T-helper 17 cell (primary cell): ENCODE measurements at places on chromosomes 7 and 10. TPM values are rescaled to one million over a fixed set of nuclear protein-coding genes. Genes with fewer than 3 reads are reported as not detected.

The IMMP2L gene
- 19.9 TPM for total RNA-seq

- DNase-seq = no peak
Measured at GRCh38 chr10:10956681-10957542, 60.8 kb upstream of the CELF2 start.

- DNase-seq = no peak
Measured at GRCh38 chr10:114283091-114283490, 44.0 kb downstream of the VWA2 start.

DNA sequence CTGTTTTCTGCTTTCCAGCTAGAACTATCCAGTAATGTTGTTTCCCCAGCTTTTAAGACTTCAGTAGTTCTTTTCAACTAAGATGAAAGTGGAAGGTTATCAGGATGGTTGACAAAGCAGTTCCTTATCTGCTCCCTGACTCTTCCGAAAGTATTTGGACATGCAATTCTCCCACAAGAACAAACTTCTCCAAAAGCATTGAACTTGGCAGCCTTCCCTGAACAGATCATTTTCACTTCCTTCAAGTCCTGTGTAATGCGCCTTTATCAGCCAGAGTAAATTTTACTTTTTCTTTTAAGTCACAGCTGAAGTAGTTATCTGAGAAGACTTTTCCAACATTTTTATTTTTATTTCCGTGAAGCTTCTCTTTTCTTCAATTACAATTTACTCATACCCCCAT lies 39.7 kb downstream of the CDC14C start:
- DNase-seq = no peak

DNA sequence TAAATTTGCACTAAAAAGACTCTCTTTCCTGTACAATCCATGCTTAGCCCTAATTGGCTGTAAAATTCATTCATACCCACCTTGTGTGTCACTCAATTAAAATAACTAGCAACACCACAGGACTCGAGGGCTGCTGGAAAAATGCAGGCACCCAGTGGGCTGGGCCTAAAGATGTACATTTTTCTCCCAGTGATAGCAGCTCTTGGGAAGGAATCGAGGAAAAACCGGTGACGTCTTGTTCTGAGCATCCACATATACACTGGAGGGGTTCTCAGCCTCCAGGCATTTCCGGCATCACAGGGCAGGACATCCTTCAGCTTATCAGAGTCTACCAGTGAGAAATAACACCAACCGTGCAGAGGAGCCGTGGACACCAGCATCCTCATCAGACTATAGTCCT lies 85.8 kb upstream of the PITRM1 start:
- no peak for DNase-seq

DNA sequence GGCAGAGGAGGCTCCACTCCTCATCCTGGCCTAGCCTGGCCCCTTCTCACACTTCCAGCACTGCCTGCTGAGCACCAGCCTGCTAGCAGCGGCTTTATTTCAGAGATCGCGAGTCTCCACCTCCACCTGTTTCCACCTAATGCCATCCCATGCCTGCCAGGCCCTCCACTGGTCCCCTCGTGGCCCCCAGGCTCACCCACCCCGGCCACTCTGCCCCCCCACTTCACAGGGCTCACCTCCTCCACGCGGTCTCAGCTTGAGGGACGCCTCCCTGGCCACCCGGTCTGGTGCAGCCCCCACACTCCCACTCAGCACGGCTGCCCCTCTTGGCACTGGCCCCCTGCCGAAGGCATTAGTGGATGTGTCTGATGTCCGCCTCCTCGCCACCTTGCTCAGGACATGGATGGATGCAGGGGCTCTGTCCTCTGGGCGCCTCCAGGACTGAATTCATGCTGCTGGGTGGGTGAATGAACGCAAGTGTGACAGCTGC lies 3.8 kb upstream of the NKX6-2 start:
- DNase-seq = no peak

GRCh38 chr10:3782451-3783315 lies 2.3 kb downstream of the KLF6 start:
- peak; percentile 34 for DNase-seq

DNA sequence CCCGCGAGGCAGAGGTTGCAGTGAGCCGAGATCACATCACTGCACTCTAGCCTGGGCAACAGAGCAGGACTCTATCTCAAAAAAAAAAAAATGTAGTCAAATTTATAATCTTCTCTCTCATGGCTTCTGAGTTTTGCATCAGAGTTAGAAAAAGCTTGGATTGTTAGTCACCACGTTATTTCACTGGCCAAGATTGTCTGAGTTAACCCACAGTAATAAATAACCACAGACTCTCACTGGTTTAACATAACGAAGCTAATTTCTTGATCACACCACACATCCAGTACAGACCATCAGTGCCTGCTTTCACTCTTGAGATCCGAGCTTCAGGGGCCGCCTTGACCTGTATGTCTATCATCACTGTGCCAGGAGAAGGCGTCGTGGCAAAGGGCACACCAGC lies 116.8 kb upstream of the JCAD start:
- DNase-seq = no peak
